ENCODE measurements at places on chromosomes 1 and 21.

DNA sequence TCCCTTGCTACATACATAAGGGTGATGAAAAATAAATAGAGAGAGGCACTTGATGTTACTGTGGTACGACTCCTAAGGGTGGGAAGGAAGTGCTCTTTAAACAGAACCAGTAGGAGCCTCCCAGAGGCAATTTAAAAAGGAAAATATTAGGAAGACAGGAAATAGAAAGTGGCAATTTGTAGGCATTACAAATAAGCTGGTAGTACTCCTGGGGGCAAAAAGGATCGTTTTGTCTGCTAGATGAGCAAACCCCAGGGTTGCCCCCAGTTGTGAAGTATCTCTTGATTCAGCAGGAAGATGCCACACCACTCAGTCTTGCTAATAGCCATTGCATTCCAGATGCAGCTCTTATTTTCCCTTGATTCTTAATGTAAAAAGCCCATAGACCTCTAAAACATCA, 303.0 kb downstream of the NTNG1 start:
- DNase-seq, result no peak

DNA sequence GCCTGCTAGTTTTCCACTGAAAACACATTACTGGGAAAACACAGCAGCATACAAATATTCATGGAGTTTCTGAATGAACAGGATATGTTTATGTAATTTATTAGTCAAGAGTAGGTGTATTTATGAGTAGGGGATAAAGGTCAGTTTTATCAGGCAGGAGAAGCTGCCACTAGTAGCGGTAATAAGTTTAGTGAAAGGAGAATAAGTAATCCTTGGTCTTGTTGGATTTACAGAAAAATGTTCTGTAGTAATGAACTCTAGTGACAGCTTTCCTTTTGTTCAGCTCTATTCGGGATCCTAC, 1.2 kb downstream of the MAST2 start:
- DNase-seq, result no peak

- DNase-seq, result no peak
Observed at GRCh38 chr1:232900818-232901217, 49.6 kb upstream of the NTPCR start.

DNA sequence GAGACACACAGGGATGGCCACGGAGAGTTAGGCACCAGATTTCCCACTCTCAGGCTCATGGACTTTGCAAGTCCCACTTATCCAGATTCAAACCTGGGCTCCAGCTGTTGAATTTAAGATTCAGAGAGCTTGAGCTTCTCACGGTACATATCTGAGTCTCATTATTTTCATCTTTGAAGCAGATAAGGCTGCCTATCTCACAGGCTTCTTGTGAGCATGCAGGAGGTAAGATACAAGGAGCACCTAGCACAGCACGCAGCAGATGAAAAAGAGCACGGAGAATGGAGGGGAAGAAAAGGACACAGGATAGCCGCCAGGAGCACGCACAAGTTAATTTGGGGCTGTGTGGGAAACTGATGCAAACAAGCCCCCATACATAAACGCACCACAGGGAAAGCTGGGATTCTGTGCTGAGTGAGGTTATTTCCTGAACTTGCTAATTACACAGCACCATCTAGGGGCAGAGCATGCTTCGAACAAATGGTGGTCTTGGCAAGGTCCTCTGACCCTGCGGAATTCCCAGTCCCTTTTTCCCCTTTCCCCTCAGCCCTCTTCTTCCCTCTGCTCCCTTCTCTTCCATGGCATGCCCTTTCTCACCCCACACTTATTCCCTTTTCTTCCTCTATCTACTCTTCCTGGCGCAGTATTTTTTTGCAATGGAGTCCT, 134.7 kb upstream of the VANGL1 start:
- no peak for DNase-seq

- DNase-seq, result no peak
Observed at GRCh38 chr1:9410737-9411297, 118.1 kb downstream of the SPSB1 start.

GRCh38 chr1:16072616-16073484, 601 bp downstream of the FAM131C start:
- no peak for DNase-seq

- DNase-seq, result no peak
Observed at GRCh38 chr1:57061369-57061768, 95.6 kb upstream of the C8B start.

DNA sequence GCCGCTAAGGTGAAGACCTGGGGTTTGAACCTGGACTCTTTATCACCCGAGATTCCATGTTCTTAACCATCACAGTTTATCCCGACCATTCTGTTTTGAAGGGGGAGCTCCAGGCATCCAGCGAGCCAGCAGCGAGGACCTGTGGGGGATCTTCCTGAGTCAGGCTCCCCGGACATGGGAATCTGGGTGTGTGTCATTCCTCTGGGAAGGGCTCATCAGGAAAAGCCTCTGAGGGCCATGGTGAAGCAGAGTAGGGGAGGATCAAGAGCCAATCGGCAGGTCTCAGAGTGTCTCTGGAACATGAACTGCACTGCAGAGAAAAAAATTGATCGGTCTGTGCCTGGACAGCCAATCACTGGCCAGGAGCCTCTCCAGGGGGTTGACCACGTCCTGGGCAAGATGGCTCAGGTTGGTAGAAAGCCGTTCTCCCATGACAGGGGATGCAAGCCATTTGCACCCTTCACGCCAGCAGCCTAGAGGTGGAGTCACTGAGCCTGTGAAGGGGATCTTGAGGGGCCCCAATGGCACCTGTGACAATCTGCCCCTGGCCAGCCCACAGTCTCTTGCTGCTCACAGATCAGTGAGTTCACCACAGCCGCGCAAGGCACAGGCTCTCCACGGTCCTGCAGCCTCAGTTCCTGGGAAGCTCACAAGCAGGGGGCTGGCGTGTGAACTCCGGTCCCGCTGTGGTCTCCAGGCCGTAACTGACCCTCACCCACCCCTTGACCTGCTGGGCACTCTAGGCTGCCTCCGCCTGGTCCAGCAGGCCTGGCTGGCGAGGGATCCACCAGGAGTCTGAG, 20.4 kb upstream of the ACTRT2 start:
- no peak for DNase-seq

Data from NCI-H1417 treated with DMSO at 0.1 percent for 48 hours (cell line).